Gastroesophageal sphincter (tissue), 4 donors: ENCODE measurements at places on chromosomes 5 and 9.

GRCh38 chr5:7827610-7828009 is 23.3 kb downstream of the CFAP90 start:
- no peaks in the 10 kb centered on the region for H3K27me3 ChIP-seq
- no peak overlapping the region for H3K27ac ChIP-seq
- no peaks in the 10 kb centered on the region for H3K4me1 ChIP-seq

- H3K4me1 ChIP-seq: no peaks in the 10 kb centered on the region
- no peak overlapping the region for H3K27ac ChIP-seq
- no peaks in the 10 kb centered on the region for H3K27me3 ChIP-seq
- ATAC-seq: no peak
These were observed 45.9 kb downstream of the SUSD1 start for GRCh38 chr9:112129246-112129645.

DNA sequence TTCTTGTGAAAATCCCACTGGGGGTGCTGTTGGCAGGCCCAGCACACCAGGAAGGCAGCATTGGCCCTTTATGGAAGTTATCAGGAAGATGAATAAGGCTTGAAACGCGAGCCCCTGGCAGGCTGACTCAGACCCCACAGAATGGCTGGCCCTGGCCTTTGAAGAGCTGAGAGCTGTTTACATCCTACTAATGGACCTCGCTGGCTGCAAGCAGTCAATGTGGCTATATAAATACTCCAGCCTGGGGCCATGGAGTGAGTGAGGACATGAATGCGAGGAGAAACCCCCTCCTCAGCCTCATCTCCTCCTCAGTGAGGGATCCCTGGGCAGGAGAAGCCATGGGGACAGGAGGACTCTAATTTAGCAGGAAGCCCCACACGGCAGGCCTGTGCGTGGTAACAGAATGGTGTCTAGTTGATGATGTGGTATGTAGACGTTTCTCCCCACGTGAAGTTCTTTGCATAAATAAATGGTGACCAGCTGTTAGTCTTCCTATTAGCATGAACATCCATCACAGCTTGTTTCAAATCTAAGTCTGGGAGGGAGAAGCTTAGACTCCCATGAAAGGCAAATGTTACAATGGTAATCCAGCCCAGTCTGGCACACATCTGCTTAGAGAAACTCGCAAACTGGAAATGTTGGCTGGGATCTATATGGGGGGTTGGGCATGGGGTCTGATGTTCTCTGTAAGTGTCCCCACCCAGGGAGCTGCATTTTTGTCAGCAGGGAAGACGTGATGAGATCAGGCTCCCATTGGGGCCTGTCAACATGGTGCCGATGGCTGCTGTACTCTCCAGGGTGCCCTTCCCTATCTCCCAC is 175.1 kb upstream of the PITX1 start:
- peak; percentile 60 for ATAC-seq
- H3K4me1 ChIP-seq: no peaks in the 10 kb centered on the region
- H3K36me3 ChIP-seq: no peaks in the 10 kb centered on the region
- H3K27ac ChIP-seq: peak overlapping the region; percentile 73
- no peaks in the 10 kb centered on the region for H3K27me3 ChIP-seq

- H3K4me3 ChIP-seq: no peak overlapping the region
- peak overlapping the region; percentile 87 for H3K27ac ChIP-seq
- peak; percentile 74 for ATAC-seq
- H3K36me3 ChIP-seq: no peaks in the 10 kb centered on the region
These were observed 34.2 kb upstream of the MYOT start for GRCh38 chr5:137833463-137833862.

DNA sequence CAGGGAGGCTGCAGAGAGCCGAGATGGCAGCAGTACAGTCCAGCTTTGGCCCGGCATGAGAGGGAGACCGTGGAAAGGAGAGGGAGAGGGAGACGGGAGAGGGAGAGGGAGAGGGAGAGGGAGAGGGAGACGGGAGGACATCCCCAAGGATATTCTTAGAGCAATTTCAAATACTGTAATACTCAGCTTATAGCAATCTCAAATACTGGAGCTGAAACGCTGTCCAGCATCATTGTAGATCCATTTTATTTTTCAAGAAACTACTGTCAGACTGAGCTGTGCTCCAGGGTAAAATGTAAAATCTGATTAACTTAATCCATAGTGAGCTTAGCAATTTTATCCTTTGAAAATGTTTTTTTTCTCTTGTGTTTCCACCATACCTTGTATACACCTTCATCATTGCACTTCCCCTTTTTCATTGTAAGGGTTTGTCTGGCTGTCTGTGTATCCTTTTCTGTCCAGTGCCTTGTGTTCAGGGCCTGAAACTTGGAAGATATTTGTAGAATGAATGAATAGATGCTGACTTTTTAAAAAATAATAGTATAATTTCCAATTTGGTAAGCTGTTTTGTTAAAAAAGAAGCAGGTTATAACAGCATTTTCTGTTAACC is 64.0 kb upstream of the LRRC70 start:
- peaks cover 37% of the 10 kb centered on the region for H3K36me3 ChIP-seq
- no peaks in the 10 kb centered on the region for H3K27me3 ChIP-seq
- no peak overlapping the region for H3K27ac ChIP-seq
- no peak for ATAC-seq

GRCh38 chr9:124489222-124489621 is 18.0 kb downstream of the NR5A1 start:
- no peak overlapping the region for H3K4me3 ChIP-seq
- ATAC-seq: no peak
- H3K4me1 ChIP-seq: no peaks in the 10 kb centered on the region
- H3K36me3 ChIP-seq: no peaks in the 10 kb centered on the region
- H3K27ac ChIP-seq: no peak overlapping the region

DNA sequence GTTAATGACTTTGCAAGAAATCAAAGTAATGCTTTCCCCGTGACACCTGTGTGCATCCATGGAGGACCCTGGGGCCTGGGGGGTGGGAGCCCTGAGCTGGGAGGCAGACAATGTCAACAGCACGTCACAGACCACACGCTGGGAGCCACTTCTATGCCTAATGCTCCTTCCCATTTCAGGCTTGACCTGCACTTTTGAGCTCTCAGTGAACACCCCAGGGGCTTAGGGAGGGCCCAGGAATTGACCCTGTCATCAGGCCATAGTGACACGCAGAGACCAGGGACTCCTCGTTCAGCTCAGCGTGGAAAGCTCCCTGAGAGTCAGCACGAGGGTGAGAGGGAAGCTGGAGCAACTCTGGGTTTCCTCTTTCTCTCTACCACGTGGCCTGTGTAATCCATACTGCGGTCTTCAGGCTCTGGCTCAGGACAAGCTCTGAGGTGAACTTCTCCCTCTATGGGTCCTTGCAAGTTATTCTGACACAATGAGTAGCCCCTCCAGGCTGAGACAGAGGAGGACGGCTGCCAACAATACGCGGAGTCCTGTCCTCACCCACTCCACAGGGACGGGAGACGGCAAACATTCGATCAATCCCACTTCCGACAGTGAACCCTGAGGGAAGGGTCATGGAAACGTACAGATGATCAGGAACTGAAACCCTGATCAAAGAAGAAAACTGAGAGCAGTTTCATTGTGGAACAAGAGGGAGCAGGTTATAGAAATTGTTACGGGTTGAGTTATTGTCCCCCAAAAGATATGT is 130.8 kb upstream of the IRX4 start:
- H3K4me1 ChIP-seq: no peaks in the 10 kb centered on the region
- no peak overlapping the region for H3K27ac ChIP-seq
- no peak for ATAC-seq
- H3K27me3 ChIP-seq: no peaks in the 10 kb centered on the region
- no peaks in the 10 kb centered on the region for H3K36me3 ChIP-seq
